ENCODE measurements at places on chromosomes 11 and 22. TPM values are rescaled to one million over a fixed set of nuclear protein-coding genes. Genes with fewer than 3 reads are reported as not detected.
A peak's percentile ranks its signal among the peaks of the same experiment; 100 is the strongest.

DNA sequence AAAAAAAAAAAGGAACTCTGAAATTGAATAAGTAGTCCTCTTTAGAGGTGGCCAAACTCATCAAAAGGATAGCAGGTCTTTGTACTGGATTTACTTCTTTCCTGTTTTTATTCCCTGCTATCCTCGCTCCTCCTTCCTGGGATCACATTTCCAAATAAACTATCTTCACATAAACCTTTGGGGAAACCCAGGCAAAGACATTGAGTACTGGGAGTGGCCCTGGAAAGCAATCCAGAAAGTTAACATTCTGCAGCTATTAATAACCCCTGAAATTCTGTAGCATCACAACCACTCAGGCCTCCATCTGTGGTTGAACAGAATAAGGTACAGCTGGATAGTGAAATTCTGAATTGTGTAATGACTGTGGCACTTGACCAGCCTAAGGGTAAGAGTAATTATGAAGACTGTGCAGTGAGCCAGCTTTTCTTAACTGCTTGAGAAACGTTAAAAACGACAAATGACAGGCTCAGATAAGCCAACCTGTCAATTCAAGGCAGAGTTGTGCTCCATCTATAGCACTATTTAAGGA, 58.8 kb downstream of the ISX start:
- no peak overlapping the region for H3K27ac ChIP-seq
- no peak for DNase-seq
- no peaks in the 10 kb centered on the region for H3K4me1 ChIP-seq
- no peak overlapping the region for H3K4me3 ChIP-seq
- H3K27me3 ChIP-seq, result no peaks in the 10 kb centered on the region

- H3K36me3 ChIP-seq, result no peaks in the 10 kb centered on the region
- H3K4me1 ChIP-seq, result peaks cover 7% of the 10 kb centered on the region
- H3K27me3 ChIP-seq, result no peaks in the 10 kb centered on the region
- no peak overlapping the region for H3K4me3 ChIP-seq
These were observed 72.5 kb downstream of the KCNC1 start for GRCh38 chr11:17807034-17807433.

DNA sequence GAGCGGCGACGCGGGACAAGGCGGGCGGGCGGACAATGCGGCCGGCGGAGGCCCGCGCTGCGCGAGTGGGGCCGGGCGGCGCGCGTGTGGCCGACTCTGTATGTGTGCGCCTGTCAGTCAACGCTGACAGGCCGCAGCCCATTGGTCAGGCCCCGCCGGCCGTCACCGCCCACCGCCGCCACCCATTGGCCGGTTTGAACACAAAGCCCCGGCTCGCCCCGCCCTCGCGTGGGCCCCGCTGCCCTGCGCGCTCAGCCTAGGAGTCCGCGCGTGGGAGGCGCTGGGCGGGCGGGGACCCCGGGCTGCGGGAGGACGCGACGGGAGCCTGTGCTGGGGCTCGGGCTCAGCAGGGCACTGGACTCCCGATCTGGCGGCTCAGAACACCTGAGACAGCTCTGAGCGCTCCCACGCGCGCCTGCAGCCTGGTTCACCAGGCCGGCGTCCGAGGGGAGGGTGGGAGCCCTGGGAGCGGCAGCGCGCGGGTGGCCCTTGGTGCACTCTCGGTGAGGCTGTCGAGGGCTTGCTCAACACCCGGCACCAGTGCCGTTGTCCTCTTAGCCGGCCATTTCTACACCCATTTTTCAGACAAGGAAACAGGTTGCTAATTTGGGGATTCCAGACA, at the start of gene SUN2:
SUN2 (minus strand) TSS at position 88 of the 622 bp plus-strand sequence. CDS start 3,370 bp downstream, outside the sequence.
- peak within 1 kb of the TSS; percentile 87 for H3K27ac ChIP-seq
- peaks cover 28% of the 10 kb centered on the region for H3K4me1 ChIP-seq
- peak within 1 kb of the TSS; percentile 72 for H3K4me3 ChIP-seq
- H3K27me3 ChIP-seq, result no peaks in the 10 kb centered on the region

DNA sequence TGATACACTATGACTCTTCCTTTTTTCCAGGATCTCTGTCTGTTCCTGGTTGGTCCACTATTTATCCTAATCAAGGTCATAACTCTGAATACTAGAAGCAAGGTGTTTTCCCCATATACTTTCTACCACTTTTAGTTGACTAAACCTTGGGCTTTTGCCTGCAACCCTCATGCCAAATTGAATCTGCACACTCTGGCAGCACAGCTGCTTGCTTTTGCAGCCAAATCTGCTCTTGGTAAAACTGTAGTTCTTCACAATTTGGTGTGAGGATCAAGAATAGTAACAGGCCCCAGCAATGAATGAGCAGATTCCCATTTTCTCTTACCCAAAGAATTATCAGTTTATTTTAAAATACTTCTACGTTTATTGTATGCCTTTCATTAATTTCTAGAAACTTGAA, 586.5 kb upstream of the CNTN5 start:
- no peaks in the 10 kb centered on the region for H3K27me3 ChIP-seq
- H3K4me3 ChIP-seq, result no peak overlapping the region
- DNase-seq, result no peak

DNA sequence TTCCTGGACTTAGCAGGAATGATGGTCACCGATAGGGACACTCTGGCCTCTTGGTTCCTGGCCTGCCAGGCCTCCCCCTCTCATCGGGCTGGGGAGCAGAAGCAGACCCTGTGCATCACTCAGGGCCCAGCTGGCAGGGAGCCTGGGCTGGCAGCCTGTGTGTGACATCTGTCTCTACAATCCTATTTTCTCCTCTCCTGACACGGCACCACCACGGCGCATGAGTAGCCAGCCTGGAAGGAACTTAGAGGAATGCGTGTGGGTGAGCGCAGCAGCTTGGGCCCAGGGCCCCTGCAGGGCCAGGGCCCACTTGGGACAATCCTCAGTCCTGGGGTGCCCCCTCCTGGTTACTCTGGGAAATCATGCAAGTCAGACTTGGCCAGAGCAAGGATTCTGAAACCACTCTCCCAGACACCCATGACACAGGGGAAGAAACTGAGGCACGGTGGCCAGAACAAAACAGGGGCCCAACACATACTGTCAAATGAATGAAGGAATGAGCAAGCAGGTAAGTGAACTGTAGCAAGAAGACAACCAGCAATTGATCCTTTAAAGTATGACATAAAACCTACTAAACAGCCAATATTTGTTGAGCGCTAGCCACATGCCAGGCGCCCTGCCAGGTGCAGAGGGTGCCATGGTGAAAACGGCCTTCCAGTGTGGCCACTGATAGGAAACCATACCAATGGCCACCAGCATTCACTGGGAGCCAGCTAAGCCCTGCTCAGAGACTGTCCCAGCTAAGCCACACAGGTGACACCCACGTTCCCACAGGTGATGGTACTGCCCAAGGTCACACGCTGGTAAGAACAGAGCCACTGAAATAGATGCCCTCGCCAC, 13.3 kb downstream of the RSPH14 start:
- no peak overlapping the region for H3K4me3 ChIP-seq
- no peaks in the 10 kb centered on the region for H3K27me3 ChIP-seq
- H3K27ac ChIP-seq, result no peak overlapping the region

- H3K4me3 ChIP-seq, result no peak overlapping the region
- no peaks in the 10 kb centered on the region for H3K27me3 ChIP-seq
- H3K36me3 ChIP-seq, result no peaks in the 10 kb centered on the region
- H3K4me1 ChIP-seq, result peaks cover 6% of the 10 kb centered on the region
- DNase-seq, result no peak
These were observed 49.7 kb upstream of the BIRC3 start for GRCh38 chr11:102267609-102268008.

- peaks cover 4% of the 10 kb centered on the region for H3K4me1 ChIP-seq
- peak overlapping the region; percentile 36 for H3K27ac ChIP-seq
- DNase-seq, result no peak
- H3K36me3 ChIP-seq, result no peaks in the 10 kb centered on the region
- no peaks in the 10 kb centered on the region for H3K27me3 ChIP-seq
- H3K4me3 ChIP-seq, result no peak overlapping the region
These were observed 27.9 kb downstream of the GUCY1A2 start for GRCh38 chr11:106990331-106990730.

GRCh38 chr11:62599901-62600300, 1.8 kb downstream of the MTA2 start:
- peak overlapping the region; percentile 3 for H3K4me3 ChIP-seq
- peaks cover 28% of the 10 kb centered on the region for H3K4me1 ChIP-seq
- H3K27ac ChIP-seq, result peak overlapping the region; percentile 96
- DNase-seq, result no peak
- no peaks in the 10 kb centered on the region for H3K36me3 ChIP-seq
- no peaks in the 10 kb centered on the region for H3K27me3 ChIP-seq

GRCh38 chr22:34344702-34345101, 424.4 kb upstream of the LARGE1 start:
- H3K27ac ChIP-seq, result no peak overlapping the region
- no peaks in the 10 kb centered on the region for H3K4me1 ChIP-seq
- H3K27me3 ChIP-seq, result no peaks in the 10 kb centered on the region
- H3K4me3 ChIP-seq, result no peak overlapping the region
- DNase-seq, result no peak

- peak; percentile 8 for DNase-seq
- no peak overlapping the region for H3K27ac ChIP-seq
- no peak overlapping the region for H3K4me3 ChIP-seq
- no peaks in the 10 kb centered on the region for H3K36me3 ChIP-seq
- H3K4me1 ChIP-seq, result no peaks in the 10 kb centered on the region
These were observed 599.1 kb downstream of the BRD1 start for GRCh38 chr22:49228431-49229037.

DNA sequence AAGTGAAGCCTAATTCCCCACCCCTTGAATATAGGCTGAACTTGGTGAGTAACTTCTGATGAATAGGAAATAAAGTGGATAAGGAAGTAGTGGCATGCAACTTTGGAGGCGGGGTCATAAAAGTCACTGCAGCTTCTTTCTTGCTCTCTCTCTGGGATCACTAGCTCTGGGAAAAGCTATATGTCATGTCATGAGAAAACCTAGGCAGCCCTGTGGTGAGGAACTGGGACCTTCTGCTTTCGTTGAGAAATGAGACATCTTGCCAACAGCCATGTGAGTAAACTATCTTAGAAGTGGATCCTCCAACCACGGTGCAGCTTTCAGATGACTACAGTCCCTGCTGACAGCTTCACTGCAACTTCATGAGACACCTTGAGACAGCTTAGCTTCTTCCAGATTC, 15.7 kb downstream of the ZNF214 start:
- H3K4me1 ChIP-seq, result no peaks in the 10 kb centered on the region
- H3K27me3 ChIP-seq, result no peaks in the 10 kb centered on the region
- no peaks in the 10 kb centered on the region for H3K36me3 ChIP-seq
- DNase-seq, result no peak
- no peak overlapping the region for H3K27ac ChIP-seq
- no peak overlapping the region for H3K4me3 ChIP-seq

RIMBP3B gene
- total RNA-seq, result 16.9 TPM

CSF2RB gene
- total RNA-seq, result 2.6 TPM

BTG4 gene
- 26.6 TPM for total RNA-seq

DGCR6L gene
- total RNA-seq, result 257 TPM

WBP2NL gene
- 31.8 TPM for total RNA-seq
